ENCODE measurements at places on chromosomes 5 and 9. TPM values are rescaled to one million over a fixed set of nuclear protein-coding genes. Genes with fewer than 3 reads are reported as not detected.

DNA sequence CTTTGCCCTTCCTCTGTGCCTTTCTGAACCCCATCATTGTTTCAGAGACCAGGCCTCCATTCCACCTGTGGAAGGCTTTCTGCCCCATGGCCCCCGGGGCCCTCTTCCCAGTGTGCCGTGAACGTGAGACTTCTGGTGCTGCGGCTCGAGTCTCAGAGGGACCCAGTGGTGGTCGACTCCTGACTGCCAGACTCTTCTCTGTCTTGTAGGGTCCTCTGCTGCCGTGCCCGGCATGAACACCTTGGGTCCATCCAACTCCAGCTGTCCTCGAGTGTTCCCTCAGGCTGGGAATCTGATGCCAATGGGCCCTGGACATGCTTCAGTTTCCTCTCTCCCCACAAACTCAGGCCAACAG is 20.1 kb upstream of the LTC4S start:
- DNase-seq, result no peak

DNA sequence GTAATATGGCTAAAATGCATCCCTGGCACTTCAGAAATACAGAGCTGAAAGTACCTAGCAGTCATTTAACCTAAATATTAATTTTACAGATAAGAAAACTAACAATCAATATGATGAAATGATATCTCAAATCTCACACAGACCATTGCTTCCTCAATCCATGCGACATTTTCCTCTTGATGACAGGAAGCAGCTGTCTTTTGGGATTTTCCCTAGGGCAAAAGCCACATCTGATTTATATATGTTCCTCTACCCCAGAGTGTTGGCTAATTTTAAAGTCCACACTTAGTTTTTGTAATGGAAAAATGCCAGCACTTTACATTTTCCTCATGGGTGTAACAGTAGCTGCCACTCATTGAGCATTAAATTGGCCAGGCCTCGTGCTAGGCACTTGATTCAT is 47.7 kb upstream of the ITGA1 start:
- DNase-seq, result no peak

DNA sequence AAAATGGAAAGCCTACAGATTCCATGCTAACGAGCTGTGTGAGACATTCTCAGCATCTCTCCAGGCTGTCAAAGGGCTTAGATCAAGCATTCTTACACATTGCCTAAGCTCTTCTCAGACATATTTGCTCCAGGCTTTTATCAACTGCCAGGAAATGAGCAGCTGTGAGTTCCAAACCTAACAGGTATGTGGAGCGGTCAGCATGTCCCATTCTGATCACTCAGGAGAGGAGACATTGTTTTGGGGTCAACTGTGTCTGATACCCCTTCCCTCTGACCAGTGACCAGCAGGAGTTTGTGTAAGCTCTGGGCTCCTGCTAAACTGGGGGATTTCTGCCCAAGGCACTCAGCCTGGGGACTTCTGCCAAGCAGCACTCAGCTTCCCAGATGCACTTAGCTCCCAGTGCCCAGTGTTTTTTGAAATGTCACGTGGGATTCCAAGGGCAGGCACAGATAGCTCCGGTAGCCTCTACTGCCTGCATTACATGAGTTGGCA is 229.1 kb downstream of the SEC61B start:
- no peak for DNase-seq

DNA sequence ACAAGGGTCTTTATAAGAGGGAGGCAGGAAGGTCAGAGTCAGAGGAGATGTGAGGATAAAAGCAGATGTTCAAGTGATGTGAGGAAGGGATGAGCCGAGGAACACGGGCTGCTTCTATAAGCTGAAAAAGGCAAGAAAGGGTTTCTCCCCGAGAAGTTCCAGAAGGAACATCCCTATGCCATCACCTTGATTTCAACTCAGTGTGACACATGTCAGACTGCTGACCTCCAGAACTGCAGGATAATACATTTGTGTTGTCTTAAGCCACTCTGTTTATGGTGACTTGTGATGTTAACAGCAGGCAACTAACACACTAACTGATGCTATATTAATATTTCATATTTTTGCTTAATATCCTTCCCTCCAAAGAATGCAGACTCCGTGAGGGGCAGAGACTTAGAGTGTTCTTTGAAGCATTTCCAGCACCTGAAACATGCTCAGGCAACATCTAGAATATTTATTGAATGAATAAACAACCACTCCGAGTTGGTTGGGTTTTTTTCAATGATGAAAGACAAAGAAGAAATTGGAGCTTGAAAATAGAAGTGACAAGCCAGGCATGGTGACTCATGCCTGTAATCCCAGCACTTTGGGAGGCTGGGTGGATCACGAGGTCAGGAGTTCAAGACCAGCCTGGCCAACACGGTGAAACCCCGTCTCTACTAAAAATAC is 77.6 kb upstream of the ADRA1B start:
- DNase-seq, result no peak

DNA sequence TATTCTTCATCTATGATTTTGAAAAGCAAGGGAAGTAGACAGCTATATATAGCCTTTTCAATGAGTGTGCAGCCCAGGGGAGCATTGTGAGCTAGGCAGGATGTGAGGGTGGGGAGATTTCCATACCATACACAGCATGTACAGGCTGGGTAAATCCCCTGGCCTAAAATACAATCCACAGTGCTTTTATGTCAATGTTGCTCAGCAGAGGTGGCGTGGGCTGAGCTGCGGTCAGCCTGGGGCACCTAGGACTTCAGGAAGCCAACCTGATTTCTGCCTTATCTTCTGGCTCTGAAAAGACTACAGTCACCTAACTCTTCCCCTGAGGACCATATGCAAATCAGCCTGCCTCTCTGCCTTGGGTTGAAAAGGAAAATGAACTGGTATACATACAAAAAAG is 6.3 kb upstream of the GARIN3 start:
- DNase-seq, result no peak

- DNase-seq, result no peak
Measured at GRCh38 chr9:33414889-33415500, 12.6 kb upstream of the AQP7 start.

GRCh38 chr5:50564079-50564478 is 102.4 kb upstream of the PARP8 start:
- no peak for DNase-seq

- DNase-seq, result no peak
Measured at GRCh38 chr5:40080191-40080590, 599.5 kb upstream of the PTGER4 start.

GRCh38 chr5:78647838-78648358 is 674 bp downstream of the LHFPL2 start:
- DNase-seq, result peak; percentile 61

DNA sequence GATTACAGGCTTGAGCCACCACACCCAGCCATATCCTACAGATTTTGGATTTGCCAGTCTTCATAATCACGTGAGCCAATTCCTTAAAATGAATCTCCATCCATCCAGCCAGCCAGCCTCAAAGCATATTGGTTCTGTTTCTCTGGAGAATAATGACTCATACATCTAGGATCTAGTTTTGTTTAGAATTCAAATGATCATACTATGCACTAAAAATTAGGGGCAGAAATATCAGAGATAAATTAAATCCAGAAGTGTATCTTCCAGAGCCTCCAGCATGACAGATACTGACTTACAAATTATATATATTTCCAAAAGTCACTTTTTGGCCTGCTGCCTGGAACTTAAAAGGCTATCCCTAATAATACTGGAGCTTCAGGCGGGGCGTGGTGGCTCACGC is 119.1 kb upstream of the NR5A1 start:
- DNase-seq, result no peak

GRCh38 chr9:26296910-26297572 is 595.6 kb downstream of the CAAP1 start:
- no peak for DNase-seq

DNA sequence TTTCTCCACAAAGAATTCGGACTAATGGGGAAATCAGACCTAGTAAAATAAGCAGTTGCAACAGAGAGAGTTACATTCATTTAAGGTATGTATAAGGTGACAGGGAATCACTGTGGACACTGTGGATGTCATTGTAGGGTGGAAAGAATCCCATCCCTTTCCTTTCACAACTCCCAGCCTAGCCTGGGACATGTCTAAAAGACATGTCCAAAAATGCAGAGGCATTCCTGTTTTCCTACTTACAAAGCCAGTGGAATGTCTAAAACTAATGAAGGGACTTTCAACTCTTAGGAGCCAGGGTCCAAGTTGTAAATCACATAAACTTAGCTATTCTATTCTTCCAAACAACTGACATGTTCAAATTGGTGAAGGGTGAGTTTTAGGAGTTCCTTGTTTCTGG is 511.0 kb downstream of the PRELID2 start:
- no peak for DNase-seq

- DNase-seq, result no peak
Measured at GRCh38 chr5:28743025-28743715, 1704.8 kb upstream of the CDH9 start.

DNA sequence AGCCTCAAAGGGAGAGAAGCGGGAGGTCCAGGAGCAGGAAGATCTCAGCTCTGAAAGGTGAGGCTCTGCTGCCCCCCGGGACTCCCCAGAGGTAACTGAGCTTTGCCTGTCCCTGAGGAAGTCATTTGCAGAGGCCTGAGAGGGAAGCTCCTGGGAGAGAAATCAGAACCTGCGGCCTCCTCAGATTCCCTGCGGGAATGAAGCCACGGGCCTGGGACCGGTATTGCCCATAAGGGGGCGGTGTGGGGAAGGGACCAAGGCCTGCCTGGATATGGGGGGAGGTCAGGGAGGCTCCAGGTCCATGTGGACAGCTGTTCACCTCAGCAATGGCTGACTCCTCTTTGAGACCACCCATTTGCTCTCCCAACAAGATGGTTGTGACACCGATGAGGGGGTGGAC is 1.3 kb downstream of the SPATA31E1 start:
- peak; percentile 29 for DNase-seq

GRCh38 chr9:2157277-2158110 is 142.3 kb downstream of the SMARCA2 start:
- DNase-seq, result peak; percentile 50

DNA sequence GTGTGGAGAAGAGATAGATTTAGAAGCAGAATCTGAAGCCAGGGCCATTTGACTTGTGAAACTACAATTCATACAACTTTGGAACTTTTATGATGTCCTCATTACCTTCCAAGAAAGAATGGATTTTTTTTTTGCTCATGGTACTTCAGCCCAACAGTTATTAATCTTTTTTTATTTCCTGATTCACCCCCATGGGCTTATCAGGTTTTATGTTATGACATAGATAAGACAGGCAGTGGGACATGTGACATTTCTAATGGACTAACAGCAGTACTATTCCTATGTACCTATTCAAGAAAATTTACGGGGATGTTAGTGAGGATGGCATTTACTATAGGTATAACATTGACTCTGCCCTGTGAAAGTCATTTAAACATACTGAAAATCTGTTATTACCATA is 204.7 kb downstream of the ARHGEF28 start:
- no peak for DNase-seq

Gene CCDC152
- total RNA-seq, result 0.54 TPM

Gene FBXO10
- 90.4 TPM for total RNA-seq

Gene HMCN2
- total RNA-seq, result 6.7 TPM
